Activated CD8-positive, alpha-beta memory T cell treated with anti-CD3 and anti-CD28 coated beads, Interleukin-2, amount 10 ng/mL, durations not matched to agents 7 days and 5 days (primary cell): ENCODE measurements at places on chromosomes 13 and 19. TPM values are rescaled to one million over a fixed set of nuclear protein-coding genes. Genes with fewer than 3 reads are reported as not detected.

GRCh38 chr13:111397202-111397880 lies 76.9 kb downstream of the TEX29 start:
- peak; percentile 37 for DNase-seq

DNA sequence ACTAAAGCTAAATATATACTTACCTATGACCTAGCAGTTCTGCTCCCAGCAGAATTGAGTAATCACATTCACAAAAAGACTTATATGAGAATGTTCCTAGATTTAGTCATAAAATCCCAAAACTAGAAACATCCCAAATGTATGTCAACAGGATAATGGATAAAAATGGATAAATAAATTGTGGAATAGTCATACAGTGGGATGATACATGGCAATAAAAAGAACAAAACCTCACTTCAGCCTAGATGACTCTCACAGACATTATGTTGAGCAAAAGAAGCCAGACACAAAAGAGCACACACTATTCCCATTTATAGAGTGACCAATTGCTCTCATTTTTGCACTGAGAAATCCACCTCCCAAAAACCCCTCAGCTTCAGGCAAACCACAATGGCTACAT lies 352.4 kb upstream of the HTR2A start:
- no peak for DNase-seq

- no peak for DNase-seq
Measured at GRCh38 chr13:101545521-101545920, 93.0 kb downstream of the ITGBL1 start.

DNA sequence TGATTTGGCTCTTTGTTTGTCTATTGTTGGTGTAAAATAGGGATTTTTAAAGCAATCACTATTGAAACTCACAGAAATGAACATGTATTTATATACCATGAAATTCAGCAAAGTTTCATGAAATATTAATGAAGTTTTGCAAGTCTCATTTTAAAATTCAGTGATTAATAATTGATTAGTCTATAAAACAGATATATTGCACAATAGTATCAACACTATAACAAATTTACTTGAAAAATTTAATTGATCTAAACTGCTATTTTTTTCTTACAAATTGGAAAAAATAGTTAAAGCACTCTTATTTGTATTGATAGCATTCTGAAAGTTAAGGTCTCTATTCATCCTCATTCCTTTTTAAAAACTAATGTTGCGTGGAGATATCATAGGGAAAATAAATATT lies 121.0 kb upstream of the PCDH9 start:
- DNase-seq: no peak

RFX2 gene
- 9.8 TPM for total RNA-seq

DNA sequence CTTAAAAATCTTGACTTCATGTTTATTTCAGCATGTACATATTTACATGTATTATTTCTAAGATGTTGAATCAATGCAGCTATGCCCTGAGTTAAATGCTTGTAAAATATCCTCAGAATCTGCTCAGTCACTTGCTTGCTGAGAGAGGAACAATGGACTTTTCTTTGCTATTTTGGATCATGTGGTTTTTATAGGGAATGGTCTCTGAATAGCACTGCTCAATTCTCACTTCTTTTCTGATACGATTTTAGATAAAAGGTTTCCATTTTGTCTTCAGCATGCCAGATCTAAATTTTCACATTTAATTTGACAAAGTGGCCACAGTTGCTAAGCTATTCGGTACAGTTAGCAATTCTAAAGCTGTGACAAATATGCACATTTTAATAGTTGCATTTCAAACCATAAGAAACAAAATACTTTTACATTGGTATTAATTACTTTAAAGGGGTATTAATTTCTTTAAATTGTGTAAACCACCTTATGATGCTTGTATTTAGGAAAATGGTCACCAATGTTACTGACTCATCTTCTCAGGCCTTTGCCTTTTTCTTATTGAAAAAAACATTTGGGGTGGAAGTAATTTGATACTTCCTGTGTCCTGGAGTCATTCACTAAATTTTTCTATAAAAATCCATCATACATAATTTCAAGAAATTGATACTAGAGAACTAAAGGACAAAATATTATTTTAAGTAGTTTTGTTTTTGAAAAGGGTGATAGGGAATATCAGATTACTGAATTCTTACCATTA lies 113.5 kb downstream of the MYO16 start:
- DNase-seq: no peak

DNA sequence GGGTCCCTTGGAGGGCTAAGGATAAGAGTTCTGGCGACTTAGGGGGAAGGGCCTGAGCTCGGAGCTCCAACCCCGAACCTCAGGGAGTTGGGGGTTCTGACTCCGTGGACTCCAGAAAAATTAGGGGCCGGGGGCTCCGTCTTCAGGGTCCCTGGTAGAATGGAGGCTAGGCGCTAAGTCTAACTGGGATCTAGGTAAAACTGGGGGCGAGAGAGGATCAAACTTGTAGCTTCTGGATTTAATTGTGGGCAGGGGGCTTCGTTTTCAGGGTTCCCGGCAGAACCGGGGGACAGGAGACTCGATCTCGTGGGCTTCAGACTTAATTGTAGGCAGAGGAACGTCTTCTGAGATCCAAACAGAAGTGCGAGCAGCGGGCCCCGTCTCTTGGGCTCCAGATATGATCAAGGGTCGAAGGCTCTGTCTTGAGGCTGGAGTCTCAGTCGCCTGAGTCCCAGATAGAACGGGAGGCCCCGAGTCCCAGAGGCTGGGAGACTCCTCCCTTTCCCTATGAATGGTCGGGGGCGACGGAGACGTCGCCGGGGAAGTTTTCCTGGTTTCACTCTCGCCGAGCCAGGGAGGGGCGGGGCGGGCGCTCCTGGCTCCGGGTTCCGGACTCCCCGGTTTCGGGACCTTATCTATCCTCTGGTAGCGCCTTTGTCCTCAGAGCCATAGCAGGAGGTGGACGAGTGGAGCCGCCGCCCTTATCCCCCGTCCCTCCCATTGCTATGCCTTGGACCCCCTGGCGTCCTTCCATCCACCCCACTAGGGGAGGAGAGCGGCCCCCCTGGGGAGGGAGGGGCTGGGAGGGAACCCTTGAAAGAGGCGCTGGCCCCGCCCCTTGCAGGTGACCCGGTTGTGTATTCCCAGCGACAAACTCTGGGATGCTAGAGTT lies 1.3 kb downstream of the NECTIN2 start:
- DNase-seq: no peak

DNA sequence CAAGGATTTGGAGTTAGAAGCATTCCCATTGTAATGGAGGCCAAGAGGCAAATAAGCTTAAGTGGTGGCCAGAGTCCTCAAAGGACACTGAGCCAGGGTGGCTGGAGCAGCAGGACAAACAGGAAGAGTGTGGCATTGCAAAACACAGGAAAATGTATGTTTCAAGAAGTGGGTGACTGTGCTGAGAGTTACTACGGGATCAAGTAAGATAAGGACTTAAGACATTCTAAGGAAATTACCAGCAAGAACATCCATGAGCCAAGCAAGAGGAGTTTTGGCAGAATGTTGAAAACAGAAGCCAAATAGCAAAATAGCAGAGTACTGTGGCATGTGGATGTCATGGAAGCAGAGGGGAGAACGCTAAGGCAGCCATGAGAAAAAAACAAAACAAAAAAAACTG lies 104.2 kb downstream of the RAP2A start:
- DNase-seq: no peak

TMEM150B gene
- total RNA-seq: 1.2 TPM

ZNF227 gene
- 28.6 TPM for total RNA-seq

FUT2 gene
- total RNA-seq: not detected

- no peak for DNase-seq
Measured at GRCh38 chr19:41206926-41207750, 11.9 kb upstream of the AXL start.

DNA sequence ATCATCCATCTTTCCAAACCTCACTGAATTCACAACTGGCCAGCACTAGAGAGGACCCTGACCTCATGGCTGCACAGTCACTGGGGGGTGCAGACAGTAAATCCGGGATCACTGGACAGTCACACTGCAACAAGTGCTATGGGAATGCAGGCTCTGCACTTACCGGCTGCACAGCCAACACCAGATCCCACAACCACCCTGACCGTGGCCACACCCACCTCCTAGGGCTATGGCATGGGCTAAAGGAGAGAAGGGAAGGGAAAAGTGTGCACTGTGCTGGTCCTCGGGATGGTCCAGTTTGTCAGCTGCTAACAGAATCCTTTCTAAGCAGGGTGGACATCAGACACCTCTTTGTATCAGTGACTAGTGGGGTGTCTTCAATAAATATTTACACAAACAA lies 118.2 kb downstream of the MIPEP start:
- DNase-seq: no peak

DNA sequence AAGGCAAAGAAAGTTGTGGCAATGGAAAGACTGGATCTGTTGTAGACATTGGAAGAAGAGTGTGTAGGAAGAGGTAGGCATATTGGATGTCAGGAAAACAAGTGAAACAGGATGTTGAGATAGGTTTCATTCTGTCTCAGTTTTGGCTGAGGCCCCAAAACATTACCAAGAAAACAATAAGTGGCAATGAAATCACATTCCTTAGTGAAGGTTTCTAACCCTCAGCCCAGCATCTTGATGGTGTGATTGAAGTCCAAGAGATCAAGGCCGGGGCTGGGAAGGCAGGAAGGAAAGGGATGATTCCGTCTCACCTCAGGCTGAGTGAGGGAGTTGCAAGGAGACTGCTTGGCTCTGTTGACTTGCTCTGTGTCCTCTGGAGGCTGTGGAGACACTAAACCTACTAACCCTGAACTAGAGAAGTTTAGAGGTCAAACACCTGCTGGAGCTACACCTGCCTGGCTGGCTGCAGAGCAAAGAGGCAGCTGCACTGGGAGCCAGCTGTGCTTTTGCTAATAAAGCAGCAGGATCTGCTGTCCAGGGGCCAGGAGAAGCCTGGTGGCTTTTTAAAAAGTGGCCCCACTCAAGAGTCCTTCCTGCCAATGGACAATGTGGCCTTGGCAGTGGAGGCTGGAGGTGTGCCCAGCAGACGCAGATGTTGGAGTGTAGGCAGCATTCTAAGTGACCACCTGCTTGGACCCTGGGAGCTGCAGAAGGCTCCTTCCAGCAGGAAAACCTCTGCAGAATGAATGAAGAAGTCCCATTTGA lies 53.6 kb downstream of the DGKH start:
- DNase-seq: no peak

DNA sequence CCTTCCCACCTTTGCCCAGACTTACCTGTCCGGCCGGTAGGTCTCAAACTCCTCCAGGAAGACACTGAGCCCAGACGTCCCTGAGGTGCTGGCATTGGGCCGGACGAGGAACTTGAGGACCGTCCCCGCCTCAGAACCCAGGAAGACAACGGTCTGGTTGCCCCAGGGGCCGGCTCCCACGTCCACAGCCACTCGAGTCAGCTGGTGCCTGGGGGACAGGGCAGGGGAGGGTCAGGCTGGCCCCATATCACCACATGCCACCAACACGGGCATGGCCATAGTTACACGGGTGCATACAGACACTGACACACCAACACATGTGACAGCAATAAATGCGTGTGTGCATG lies 8.4 kb upstream of the LRG1 start:
- no peak for DNase-seq

DHDH gene
- 0.96 TPM for total RNA-seq

GRCh38 chr13:48318377-48318811 lies 14.8 kb downstream of the RB1 start:
- no peak for DNase-seq

CELF5 gene
- total RNA-seq: not detected

PCDH9 gene
- 0.15 TPM for total RNA-seq

SERP2 gene
- not detected for total RNA-seq

ZNF625 gene
- 3.9 TPM for total RNA-seq

DNA sequence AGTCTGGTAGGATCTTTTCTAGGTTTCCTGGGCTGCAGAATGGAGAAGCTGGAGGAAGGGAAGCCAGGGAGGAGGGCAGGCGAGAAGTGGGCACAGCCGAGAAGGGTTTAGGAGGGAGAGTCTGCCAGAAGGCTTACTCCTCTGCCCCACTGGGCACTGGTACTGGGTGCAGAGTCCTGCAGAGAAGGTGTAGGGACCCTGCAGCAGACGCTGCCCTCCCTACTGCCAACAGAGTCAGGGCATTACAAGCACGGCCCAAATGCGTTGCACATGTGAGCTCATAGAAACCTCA lies 726 bp upstream of the PEPD start:
- DNase-seq: no peak

PTGIR gene
- 27.5 TPM for total RNA-seq

CCDC122 gene
- 1.3 TPM for total RNA-seq

C1QTNF9B gene
- total RNA-seq: not detected

SOX21 gene
- total RNA-seq: not detected

DNA sequence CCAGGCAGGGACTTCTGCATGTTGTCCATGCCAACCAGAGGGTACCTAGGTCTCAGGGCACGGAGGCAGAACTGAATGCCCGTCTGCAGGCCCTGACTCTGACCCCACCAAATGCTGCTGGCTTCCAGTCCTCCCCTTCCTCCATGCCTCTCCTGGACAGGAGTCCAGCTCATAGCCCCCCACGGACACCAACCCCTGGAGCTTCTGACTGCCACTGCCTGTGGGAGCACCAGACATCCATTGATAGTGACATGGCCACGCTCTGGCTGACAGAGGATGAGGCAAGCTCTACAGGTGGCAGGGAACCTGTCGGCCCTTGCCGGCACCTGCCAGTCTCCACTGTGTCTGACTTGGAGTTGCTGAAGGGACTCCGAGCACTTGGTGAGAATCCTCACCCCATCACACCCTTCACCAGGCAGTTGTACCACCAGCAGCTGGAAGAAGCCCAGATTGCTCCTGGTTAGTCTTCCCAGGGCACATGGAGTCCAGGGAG lies 1.8 kb downstream of the ANKLE1 start:
- DNase-seq: no peak

GRCh38 chr13:20049558-20050473 lies 91.3 kb downstream of the ZMYM2 start:
- no peak for DNase-seq

DNA sequence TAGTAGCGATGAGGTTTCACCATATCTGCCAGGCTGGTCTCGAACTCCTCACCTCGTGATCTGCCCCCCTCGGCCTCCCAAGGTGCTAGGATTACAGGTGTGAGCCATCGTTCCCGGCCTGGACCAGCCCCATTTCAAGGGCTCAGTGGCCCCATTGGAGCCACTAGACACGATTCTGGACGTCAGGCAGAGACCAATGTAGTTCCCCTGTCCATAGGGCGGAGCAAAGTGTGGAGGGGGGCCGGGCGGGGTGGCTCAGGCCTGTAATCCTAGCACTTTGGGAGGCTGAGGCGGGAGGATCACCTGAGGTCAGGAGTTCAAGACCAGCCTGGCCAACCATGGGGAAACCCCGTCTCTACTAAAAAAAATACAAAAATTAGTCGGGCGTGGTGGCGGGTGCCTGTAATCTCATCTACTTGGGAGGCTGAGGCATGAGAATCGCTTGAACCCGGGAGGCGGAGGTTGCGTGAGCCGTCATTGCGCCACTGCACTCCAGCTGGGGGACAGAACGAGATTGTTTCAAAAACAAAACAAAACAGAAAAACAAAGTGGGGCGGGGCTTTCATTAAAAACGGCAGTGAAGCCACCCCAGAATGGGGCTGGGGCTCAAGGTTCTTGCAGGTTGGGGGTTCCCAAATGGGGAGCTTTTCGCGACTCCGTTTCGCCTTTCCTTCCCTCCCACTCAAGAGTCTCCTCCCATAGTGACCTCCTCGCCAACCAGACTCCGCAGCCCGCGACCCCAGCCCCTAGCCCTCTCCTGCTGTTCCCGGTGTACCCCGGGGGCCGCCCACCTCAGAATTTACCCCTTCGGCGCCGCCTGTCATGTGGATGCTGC lies 758 bp upstream of the TECR start:
- no peak for DNase-seq
